ENCODE measurements at places on chromosomes 5 and 9. TPM values are rescaled to one million over a fixed set of nuclear protein-coding genes. Genes with fewer than 3 reads are reported as not detected.

Gene ZNF300
- total RNA-seq, result 1.2 TPM

Gene HMCN2
- not detected for total RNA-seq

Gene DNAJC25
- total RNA-seq, result 5.6 TPM

Gene PAM
- 25.8 TPM for total RNA-seq

Gene FOXD1
- not detected for total RNA-seq

Gene RANBP17
- not detected for total RNA-seq

DNA sequence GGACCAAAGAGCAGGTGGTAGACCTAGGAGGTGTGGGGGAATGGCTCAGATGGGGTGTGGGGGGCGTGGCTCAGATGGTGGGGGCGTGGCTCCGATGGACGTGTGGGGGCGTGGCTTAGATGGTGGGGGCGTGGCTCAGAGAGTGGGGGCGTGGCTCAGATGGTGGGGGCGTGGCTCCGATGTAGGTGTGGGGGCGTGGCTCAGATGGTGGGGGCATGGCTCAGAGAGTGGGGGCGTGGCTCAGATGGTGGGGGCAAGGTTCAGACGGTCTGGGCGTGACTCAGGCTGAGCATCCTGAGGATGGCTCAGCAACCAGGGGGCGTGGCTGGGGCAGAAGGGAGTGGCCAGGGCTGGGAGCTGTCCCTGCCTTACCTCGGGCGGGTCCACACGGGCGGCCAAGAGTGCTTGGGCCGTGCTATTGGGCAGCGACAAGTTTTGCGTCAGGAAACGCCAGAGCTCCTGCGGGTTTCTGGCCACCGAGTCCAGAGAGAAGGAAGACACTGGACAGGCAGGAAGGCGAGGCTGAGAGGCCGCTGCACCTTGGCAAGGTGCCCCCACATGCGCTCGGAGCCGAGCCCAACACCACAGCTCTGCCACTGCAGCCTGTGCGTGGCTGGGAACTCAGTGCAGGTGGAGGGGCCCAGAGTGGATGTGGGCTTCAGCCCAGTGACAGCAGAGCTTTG lies 5.9 kb downstream of the ABCA2 start:
- no peaks in the 10 kb centered on the region for H3K27me3 ChIP-seq
- peak overlapping the region; percentile 15 for H3K27ac ChIP-seq
- peaks cover 20% of the 10 kb centered on the region for H3K4me1 ChIP-seq
- H3K36me3 ChIP-seq, result no peaks in the 10 kb centered on the region

DNA sequence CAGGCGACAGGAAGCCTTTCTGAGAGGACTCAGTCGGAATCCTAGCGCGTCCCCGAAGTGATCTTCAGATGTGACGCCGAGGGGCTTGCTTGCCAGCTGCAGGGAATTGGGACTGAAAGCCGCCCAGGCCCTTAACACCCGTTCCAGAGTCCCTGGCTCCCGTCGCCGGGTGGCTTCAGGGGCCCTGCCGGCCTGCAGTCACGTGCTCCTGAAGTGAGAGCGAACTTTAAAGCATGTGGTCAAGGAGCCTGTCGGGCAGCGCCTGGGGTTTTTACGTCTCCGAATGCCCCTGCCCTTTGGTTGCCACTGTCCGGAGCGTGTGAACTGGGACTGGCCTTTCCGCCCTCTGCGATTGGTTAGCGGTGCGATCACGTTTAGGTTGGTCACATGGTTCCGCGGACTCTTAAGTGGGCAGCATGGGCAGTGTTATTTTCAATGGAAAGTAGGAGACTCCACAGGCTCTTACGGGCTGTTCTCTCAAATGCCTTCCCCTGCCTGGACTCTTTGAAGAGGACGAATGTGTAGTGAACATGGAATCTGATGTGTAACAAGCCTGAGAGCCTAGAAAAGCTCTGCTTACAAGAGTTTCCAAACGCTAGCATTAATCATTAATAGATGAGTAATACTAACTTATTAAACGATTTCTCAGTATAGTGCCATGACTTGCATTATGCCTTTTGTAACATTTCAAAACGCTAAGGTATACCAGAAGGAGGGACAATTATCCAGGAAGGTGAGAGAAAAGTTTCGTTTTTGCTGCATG lies 1.9 kb downstream of the VLDLR start:
- peaks cover 18% of the 10 kb centered on the region for H3K4me1 ChIP-seq
- no peak for DNase-seq
- H3K27me3 ChIP-seq, result peaks cover 13% of the 10 kb centered on the region
- no peaks in the 10 kb centered on the region for H3K36me3 ChIP-seq

- H3K4me3 ChIP-seq, result no peak overlapping the region
- no peak for DNase-seq
- H3K27me3 ChIP-seq, result no peaks in the 10 kb centered on the region
These were observed 42.3 kb upstream of the TARS1 start for GRCh38 chr5:33398501-33398900.

GRCh38 chr9:73152543-73152844 lies 829 bp downstream of the ANXA1 start:
- no peaks in the 10 kb centered on the region for H3K36me3 ChIP-seq
- DNase-seq, result peak; percentile 26
- no peaks in the 10 kb centered on the region for H3K27me3 ChIP-seq
- peak overlapping the region; percentile 78 for H3K4me3 ChIP-seq

- no peak overlapping the region for H3K27ac ChIP-seq
- no peaks in the 10 kb centered on the region for H3K36me3 ChIP-seq
- H3K4me1 ChIP-seq, result peaks cover 5% of the 10 kb centered on the region
- no peak for DNase-seq
- no peak overlapping the region for H3K4me3 ChIP-seq
These were observed 104.7 kb downstream of the EFNA5 start for GRCh38 chr5:107565791-107566767.

DNA sequence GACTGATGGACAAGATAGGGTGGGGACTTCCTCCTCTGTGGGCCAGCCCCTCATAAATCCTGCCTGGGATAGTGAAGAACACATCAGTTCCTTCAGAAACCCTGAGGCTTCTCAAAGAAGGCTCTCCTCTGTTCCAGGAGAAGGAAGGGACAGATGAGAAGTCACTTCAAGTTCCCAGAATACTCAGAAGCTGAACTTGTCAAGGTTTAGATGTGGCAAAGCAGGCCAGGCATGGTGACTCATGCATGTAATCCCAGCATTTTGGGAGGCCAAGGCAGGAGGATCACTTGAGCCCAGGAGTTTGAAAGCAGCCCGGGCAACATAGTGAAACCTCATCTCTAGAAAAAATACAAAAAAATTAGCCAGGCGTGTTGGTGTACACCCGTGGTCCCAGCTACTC lies 38.5 kb downstream of the STOM start:
- no peaks in the 10 kb centered on the region for H3K36me3 ChIP-seq
- DNase-seq, result no peak
- no peak overlapping the region for H3K27ac ChIP-seq

DNA sequence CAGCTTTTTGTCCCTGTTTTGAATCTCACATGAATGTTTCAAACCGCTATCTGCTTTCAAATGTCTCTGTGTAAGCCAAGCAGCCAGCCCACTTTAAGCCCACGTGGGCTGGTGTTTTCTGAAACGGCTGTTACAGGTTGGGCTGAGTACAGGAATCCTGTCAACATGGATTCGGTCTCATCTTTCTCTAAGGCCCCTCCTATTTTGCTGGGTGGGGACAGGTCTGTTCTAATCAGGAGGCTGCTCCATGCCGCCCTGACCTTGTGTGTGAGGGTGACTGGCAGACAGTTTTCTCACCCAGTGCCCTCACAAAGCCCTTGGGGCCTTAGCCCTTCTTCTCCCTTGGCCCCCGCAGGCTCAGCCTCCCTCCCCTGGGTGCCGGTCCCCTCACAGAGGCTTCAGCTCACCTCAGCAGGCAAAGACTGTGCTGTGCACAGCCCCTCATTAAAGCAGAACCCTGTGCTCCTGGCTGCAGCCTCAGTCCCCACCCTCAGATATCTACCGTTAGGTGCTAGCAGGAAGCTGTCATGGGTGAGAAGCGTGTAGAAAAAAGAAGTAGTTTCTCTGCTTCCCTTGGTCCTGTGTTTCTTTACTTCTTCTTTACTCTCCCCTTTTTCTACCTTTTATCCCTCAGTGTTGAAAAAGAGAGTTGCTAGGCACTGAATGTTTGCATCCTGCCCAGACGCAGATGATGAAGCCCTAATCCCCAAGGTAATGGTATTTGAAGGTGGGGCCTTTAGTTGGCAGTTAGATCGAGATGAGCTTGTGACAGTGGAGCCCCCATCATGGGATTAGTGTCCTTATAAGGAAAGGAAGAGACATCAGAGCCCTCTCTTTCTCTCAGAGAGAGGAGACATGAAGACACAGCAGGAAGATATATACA lies 205.7 kb downstream of the ADAMTS12 start:
- no peak overlapping the region for H3K27ac ChIP-seq
- no peaks in the 10 kb centered on the region for H3K4me1 ChIP-seq
- no peaks in the 10 kb centered on the region for H3K27me3 ChIP-seq
- no peaks in the 10 kb centered on the region for H3K36me3 ChIP-seq

- no peak overlapping the region for H3K27ac ChIP-seq
- H3K36me3 ChIP-seq, result peaks cover 76% of the 10 kb centered on the region
- no peaks in the 10 kb centered on the region for H3K27me3 ChIP-seq
- no peak for DNase-seq
These were observed 74.5 kb downstream of the DOCK8 start for GRCh38 chr9:289121-289520.

DNA sequence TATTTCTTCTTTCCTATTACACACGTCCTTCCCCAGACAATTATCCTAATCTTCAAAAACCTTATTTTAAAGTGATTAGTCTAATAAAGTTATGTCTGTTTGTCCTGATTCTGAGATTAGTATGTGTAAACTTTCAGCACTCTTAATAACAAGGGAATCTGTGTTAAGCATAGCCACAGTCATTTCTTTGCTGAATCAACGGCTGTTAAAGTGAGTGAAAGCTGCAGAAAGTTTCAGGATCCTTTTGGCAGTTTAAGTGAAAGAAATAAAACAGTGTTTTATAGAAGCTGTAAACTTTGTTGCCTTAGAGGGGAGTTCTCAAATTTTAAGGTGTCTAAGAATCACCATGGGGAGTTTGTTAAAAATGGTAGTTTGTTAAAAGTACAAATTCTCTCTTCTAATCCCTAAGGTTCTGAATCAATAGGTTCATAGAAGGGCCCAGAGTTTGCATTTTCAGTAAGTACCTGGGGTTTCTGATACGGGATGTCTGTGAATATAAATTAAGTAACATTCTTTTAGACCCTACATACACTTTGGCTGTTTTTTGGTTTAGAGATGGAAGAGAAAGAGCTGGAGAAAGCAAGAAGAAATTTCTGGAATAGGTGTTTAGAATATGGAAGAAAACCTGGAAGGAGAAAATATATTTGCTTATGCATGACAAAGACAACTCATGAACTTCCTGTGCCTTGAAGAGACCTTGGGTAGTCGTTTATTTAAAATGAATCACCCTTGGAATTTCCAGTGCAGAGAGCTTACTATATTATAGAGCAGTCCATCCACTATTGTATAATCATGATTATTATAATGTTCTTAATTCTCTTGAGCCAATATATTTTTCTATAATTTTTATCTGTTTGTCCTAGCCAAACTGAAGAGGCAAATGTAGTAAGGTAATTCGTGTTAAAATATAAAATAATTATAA lies 45.7 kb downstream of the SCAMP1 start:
- no peaks in the 10 kb centered on the region for H3K36me3 ChIP-seq
- no peak for DNase-seq
- no peaks in the 10 kb centered on the region for H3K27me3 ChIP-seq
- peaks cover 7% of the 10 kb centered on the region for H3K4me1 ChIP-seq
- no peak overlapping the region for H3K4me3 ChIP-seq

DNA sequence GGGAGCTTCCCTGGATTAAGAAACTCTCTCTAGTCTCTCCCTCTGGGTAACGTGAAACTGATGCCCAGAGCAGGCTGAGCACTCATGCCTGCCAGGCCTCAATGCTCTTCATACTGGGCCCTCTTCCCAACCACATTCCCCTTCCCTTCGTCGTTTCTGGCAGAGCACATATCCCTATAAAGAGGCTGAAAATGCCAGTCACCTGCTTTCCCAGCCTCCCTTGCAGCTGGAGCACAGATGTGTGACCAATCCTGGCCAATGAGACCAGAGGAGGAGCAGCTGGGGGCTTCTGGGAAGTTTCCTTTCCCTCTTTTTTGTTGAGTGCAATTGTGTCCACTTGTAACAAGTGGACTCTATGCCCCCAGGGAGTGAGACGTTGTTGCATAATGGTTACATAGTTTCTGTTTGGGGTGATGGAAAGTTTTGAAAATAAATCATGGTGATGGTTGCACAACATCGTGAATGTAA lies 30.2 kb upstream of the SMIM23 start:
- no peaks in the 10 kb centered on the region for H3K36me3 ChIP-seq
- H3K4me3 ChIP-seq, result no peak overlapping the region
- H3K27me3 ChIP-seq, result no peaks in the 10 kb centered on the region
- no peak overlapping the region for H3K27ac ChIP-seq
- no peaks in the 10 kb centered on the region for H3K4me1 ChIP-seq
- no peak for DNase-seq

DNA sequence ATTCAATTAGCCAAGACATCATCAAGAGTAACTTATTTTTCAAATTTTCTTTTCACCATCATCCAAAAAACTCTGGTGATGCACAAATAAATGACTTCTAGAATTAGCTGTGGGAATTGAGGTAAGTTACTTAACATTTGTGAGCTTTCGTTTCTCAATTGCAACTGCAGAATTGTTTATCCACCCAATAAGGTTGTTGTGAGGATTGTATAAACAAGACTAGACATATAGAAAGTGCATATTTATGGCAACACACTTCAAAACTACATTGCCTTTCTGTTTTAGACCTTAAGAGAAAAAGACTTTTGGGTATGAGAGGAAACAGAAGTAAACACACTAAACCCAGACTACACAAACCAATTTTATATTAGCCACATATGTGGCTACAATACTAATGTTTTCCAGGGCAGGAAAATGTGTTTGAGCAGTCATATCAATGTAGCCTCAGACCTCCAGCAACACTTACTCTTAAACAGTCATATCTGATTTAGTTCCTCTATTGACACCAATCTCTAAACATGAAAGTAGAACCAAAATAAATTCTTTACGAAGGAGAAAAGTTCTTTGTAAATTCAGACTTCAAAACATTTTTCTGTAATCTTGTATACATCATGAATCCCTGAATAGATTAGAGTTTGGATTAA lies 488.0 kb upstream of the CYLC2 start:
- no peaks in the 10 kb centered on the region for H3K4me1 ChIP-seq
- H3K27ac ChIP-seq, result no peak overlapping the region
- no peak for DNase-seq
- no peaks in the 10 kb centered on the region for H3K27me3 ChIP-seq

DNA sequence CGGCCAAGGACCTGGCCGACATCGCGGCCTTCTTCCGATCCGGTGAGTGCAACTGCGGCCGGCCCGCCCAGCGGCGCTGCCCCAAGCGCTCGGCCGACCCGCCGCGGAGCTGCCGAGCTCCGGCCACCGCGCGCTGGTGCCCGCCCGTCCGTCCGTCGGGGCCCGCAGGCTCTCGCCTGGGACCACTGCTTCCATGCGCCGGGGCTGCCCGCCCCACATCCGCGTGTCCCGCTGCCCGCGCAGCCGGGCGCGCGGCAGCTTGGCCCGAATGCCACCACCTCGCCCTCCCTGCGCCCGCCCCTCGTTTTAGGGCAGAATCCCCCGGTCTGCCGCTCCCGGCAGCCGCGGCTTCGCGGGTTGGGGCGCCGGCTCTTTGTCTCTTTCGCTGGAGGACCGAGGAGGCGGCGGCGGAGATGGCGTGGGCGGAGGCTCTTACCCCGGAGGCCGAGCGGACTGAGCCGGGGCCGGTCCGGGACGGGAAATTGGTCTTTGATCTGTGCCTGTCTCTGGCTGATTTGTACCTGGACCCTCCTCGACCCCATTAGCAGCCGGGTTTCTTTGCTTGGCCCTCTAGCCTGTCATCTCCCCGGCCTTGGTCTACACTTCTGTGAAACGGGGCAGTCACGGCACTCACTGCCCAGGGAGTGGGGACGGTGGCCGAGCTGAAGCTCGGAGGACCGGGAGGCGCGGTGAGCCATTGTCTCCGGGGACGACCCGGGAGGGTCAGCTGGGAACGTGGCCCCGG lies 871 bp downstream of the TRIO start:
- peaks cover 11% of the 10 kb centered on the region for H3K4me1 ChIP-seq
- H3K36me3 ChIP-seq, result no peaks in the 10 kb centered on the region
- no peak overlapping the region for H3K4me3 ChIP-seq
- no peak overlapping the region for H3K27ac ChIP-seq
